ENCODE measurements at places on chromosomes 12 and 14.
A peak's percentile ranks its signal among the peaks of the same experiment; 100 is the strongest.

DNA sequence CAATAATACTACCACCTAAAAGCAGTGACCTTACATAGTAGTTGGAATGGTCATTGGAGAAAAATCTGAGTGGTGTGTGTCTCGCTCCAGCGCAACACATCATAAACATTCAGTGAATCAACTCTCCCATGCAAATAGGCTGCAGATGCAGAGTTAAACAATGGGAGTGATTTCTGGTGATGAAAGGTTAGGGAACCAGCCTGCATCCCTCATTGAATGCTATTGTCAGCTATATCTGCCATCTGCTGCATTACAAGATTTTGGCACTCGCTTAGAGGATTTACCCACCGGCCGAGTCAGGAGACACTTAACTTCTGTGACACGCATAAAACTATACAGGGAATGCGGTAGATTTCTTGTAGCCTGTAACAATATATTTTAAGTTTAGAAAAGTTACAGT, 900.9 kb downstream of the FLRT2 start:
- DNase-seq: no peak

GRCh38 chr12:65384240-65384639, 105.8 kb downstream of the MSRB3 start:
- DNase-seq: no peak

DNA sequence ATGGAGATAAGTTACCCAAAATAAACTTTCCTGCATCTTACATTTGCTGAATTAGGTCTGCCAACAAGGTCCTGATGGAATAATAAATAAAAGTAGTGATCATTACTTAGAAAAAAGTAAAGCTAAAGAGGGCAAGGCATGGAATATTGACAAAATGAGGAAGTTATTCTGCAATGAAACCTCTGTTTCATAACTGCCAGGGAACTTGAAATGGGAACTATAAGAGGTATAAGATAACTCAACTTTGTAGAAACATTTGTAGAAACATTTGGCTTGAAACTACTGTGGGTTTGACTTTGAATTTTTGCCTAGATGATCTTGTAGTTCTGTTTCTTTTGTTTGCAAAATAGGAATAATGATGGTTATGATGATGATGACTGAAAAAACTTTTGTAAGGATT, 18.7 kb upstream of the YBX3 start:
- DNase-seq: no peak

DNA sequence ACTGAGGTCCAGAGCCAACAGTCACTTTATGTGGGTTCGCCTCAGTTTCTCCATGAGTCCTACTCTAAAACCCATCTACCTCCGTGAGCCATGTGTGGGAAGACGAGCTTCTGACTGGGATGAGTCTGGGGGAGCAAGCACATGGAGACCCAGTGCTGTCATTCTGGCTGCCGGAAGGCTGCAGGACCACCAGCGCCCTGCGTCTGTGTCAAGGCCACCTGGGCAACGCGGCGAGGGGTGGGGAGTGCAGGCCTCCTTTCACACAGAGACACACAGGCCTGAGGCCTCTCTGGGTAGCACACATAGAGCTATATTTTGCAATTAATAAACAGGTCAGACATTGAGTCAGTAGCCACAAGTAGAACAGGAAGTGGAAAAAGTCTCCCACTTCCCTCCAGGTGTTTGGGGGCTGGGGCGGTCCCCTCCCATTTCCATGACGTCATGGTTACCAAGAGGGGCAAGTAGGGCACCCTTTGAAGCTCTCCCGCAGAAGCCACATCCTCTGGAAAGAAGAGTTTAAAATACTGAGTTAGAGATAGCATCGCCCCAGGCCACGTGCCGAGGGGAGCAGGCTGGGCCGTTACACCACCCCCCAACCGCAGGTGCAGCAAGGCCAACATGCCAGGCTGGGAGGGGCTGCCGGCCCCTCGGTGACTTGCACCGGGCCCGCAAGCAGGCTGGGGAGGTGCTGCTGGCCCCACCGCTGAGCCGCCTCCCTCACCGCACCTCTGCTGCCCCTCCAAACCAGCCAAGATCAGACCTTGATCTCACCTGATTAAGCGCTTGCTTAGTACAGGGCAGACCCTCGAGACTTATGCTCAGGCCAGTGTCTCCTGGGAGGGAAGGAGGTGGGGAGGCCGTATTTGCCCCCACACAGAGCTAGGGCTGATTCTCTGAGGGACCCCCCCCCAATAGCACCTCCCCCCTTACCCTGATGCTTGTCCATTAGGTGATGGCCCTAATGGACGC, 32.7 kb downstream of the DAD1 start:
- DNase-seq: no peak

- no peak for DNase-seq
These were observed 32.6 kb downstream of the PPP2R5E start for GRCh38 chr14:63510538-63510937.

DNA sequence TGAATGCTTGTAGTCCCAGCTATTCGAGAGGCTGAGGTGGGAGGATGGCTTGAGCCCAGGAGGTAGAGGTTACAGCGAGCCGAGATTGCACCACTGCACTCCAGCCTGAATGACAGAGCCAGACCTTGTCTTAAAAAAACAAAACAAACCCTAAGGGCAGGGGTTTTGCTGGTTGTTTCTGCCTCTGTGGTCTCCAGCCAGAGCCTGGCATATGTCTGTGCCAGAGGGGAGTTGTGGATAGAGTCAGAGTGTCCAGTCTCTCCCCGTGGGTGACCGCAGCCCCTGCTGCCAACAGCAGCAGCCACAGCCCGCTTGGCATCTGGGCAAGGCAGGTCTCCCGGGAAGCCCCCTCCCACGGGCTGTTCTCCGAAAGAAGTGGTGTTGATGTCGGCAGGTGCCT, 37.6 kb downstream of the MVK start:
- DNase-seq: no peak

- DNase-seq: peak; percentile 33
These were observed 12.3 kb downstream of the TMEM179 start for GRCh38 chr14:104592292-104592672.

- DNase-seq: no peak
These were observed 4.1 kb downstream of the TSPAN11 start for GRCh38 chr12:30930641-30931040.

GRCh38 chr12:72602581-72602980, 330.4 kb downstream of the TRHDE start:
- no peak for DNase-seq

- no peak for DNase-seq
These were observed 93.2 kb downstream of the TMTC3 start for GRCh38 chr12:88235183-88235833.

- no peak for DNase-seq
These were observed 41.5 kb downstream of the RNFT2 start for GRCh38 chr12:116779597-116779996.

DNA sequence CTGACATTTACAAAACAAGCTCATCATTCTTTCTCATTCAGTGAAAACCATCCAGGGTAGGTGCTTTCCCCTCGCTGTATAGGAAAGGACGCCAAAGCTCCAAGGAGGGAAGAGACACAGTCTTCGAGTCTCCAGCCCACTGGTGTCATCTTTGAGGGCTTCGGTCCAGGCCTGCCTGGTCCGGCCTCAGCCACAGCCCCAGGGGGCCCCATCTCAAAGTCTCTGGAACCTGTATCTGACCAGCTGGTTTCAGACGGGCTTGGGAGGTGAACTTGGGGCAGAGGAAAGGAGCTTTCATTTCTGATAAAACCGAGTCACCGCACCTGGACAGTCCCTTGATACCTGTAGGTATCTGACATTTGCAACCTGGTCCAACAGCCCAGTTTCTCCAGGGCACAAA, 229.5 kb upstream of the RTL1 start:
- DNase-seq: no peak

DNA sequence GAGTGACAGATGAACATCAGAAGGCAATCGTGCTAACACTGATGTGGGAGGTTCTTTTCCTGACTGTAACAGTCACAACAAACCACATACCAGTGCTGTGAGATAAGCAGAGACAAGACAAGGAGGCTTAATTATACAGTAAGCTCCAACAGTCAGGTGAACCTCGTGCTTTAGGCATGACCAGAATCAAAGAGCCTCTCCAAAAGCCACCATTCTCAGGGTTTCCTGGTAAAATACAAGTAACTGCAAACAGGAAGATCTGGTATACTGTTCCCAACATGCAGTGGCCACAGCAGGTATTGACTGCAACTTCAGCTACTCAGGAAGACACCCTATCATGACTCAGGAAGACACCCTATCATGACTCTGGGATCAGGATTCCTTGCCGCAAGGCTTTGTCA, 47.3 kb upstream of the GTF2A1 start:
- DNase-seq: no peak

DNA sequence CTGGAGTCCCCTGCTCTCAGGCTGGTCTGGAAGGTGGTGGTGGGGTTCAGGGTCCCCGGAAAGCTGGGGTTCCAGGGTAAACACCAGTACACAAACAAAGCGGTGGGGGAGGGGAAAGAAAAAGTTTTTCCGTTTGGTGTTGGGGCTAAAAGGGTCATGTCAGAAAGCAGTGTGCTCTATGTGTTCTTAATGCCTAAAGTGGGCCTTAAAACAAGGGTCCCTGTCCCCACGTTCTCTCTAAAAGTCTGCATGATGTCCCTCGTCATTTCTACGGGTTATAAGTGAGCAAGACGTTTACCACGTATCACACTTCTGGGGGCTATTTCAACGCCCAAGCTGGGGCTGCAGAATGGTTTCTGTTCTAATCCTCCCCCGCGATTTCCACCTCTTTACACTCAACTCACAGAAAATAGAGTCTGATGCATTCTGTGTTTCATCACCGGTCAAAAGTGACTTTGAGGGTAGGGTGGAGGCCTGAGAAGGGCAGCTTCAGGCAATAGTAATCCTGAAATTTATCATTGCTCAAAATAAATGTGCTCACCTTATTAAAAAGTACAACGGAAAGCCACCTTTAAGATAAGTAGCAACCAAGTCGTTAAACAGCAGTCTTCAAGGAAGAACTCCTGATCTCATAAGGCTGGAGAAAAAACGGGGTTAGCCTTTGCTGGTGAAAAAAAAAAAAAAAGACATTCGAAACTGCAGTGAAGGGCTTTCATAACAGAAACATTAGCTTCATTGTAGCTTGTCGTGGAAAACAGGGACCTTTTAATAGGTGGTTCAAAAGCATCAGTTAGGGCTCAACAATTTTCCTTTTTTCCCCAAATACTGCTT, 63.9 kb upstream of the PTGR2 start:
- DNase-seq: no peak

- no peak for DNase-seq
These were observed 267.7 kb downstream of the SLC6A15 start for GRCh38 chr12:84644908-84645307.

- no peak for DNase-seq
These were observed 32.8 kb downstream of the KCTD10 start for GRCh38 chr12:109444259-109444658.

GRCh38 chr12:51421266-51421884, 3.3 kb upstream of the SLC4A8 start:
- DNase-seq: no peak

DNA sequence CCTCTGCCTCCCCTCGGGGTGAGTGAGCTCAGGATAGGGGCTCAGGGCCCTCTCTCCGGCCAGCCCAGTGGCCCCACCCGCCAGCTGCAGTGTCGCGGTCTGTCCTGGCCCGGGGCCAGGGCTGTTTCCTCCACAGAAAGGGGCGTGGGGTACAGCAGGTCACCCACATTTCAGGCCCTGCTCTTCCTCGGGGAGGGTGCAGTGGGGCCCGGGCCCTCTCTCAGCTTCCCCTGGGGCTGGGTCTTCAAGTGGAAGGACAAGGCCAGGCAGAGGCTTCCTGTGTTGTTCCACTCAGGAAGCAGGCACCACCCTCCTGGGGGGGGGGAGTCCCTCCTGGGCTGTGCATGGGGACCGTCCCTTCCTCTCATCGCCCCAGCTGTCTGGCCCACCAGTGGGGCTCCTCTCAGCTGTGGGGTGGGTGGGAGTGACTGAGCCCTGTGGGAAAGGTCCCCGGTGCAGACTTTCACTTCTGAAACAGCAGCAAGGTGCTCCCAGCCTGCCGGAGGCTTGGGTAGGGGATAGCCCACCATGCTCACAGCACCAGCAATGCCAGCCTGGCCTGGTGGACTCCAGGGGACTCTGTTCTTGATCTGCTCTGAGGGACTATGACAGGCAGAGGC, 3.7 kb downstream of the GPR132 start:
- no peak for DNase-seq

DNA sequence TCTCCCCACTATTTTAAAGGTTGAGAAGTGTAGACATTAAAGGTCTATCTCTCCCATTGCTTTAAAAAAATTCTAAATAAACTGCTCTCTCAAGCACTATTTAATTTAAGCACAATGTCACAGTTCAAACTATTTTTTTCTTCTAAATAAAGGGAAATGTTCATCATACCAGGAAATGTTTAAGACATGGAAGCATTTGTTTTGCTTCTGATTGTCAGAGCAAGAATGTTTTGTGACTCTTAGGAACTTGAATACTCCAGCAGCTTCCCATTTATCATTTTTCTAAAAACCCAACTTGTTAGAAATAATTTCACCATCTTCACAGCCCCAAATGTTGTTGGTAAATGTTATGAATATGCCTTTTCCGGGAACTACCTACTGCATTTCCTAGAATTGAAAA, 121.8 kb upstream of the NTF3 start:
- DNase-seq: no peak

- DNase-seq: no peak
These were observed 426.8 kb downstream of the VRK1 start for GRCh38 chr14:97224016-97224415.

DNA sequence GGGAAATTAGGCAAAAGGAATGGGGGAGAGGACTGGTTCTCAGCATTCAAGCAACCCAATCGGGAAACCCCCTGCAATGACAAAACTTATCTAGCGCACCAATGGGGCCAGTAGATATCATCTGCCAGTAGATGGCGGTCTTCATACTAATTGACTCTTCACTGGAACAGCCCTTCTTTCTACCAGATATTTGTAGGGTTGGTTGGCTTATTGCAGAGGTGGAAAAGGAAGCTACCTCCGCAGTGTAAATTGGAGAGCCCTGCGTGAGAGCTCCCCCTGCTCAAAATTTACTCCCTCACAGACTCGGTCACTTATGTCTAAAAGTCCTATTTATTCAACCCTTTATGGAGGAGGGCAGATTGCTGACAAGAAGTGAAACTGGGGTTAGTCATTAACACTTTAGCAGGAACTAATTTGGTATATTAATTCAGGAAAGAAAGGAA, 166.1 kb upstream of the CCND2 start:
- no peak for DNase-seq

DNA sequence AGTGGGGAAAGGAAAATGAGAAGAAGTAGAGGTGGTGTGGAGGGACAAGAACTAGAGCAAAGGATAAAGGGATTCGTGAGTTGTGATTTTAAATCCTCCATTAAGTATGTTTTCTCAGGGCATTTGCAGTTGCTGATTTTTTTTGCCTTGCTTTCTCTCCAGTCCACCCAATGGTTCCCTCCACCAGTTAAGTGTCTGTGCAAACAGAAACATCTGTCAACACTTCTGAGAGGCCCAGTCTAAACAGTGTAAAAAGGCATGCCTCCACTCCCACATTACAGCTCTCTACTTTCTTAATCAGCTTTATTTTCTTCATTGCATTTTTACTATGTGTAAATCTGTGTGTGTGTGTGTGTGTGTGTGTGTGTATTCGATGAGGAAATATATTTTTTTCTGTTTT, 141.2 kb downstream of the PPFIA2 start:
- no peak for DNase-seq

Data from chondrocyte (in vitro differentiated cells).